Heart left ventricle (tissue), 16 donors: ENCODE measurements at places on chromosomes 11 and 22. TPM values are rescaled to one million over a fixed set of nuclear protein-coding genes. Genes with fewer than 3 reads are reported as not detected.

Gene MS4A14
- polyA plus RNA-seq: 0.12 TPM

Gene SULT4A1
- 0.19 TPM for polyA plus RNA-seq

Gene POU2F3
- polyA plus RNA-seq: not detected

Gene IRF7
- polyA plus RNA-seq: 9.5 TPM

Gene MFRP
- 0.04 TPM for polyA plus RNA-seq

Gene CARD18
- 0.91 TPM for polyA plus RNA-seq

Gene NKAPD1
- polyA plus RNA-seq: 10.9 TPM

Gene MRPL16
- 124 TPM for polyA plus RNA-seq

Gene SCARF2
- polyA plus RNA-seq: 1.5 TPM

Gene DDI1
- polyA plus RNA-seq: not detected

Gene RHOD
- polyA plus RNA-seq: 86.2 TPM

Gene MPPED1
- polyA plus RNA-seq: not detected

Gene C11orf52
- polyA plus RNA-seq: 2.3 TPM

Gene TESMIN
- 0.15 TPM for polyA plus RNA-seq

Gene FDX1
- 12.3 TPM for polyA plus RNA-seq

Gene OR51B6
- not detected for polyA plus RNA-seq

Gene HSPA8
- polyA plus RNA-seq: 2,193 TPM

Gene STIP1
- polyA plus RNA-seq: 175 TPM

Gene MICAL2
- polyA plus RNA-seq: 37.6 TPM

Gene LMO1
- polyA plus RNA-seq: 2.2 TPM

Gene PDGFD
- polyA plus RNA-seq: 6.2 TPM

Gene OR51B4
- not detected for polyA plus RNA-seq

Gene LRP4
- 9.1 TPM for polyA plus RNA-seq

Gene MUC5B
- polyA plus RNA-seq: not detected

Gene SPDYC
- polyA plus RNA-seq: not detected

Gene HPX
- 0.33 TPM for polyA plus RNA-seq

Gene C1QTNF4
- 0.64 TPM for polyA plus RNA-seq

Gene OR2AG2
- not detected for polyA plus RNA-seq

Gene PYGM
- 71.8 TPM for polyA plus RNA-seq

Gene TENM4
- 0.08 TPM for polyA plus RNA-seq

Gene LRRC56
- polyA plus RNA-seq: 0.19 TPM

Gene OR2AT4
- polyA plus RNA-seq: not detected

Gene GSTT4
- not detected for polyA plus RNA-seq

Gene OR2AG1
- polyA plus RNA-seq: not detected

Gene MMP1
- polyA plus RNA-seq: not detected

Gene KRTAP5-3
- not detected for polyA plus RNA-seq

Gene CFAP300
- 0.15 TPM for polyA plus RNA-seq

Gene GDPD5
- 4.8 TPM for polyA plus RNA-seq

Gene ROBO3
- 8.1 TPM for polyA plus RNA-seq

Gene BIK
- 0.65 TPM for polyA plus RNA-seq

Gene AGBL2
- polyA plus RNA-seq: 0.03 TPM

Gene GGTLC3
- not detected for polyA plus RNA-seq

Gene KIAA0930
- polyA plus RNA-seq: 8.5 TPM

Gene B4GALNT4
- polyA plus RNA-seq: 0.91 TPM

Gene CHRNA10
- polyA plus RNA-seq: 0.57 TPM

Gene ENTHD1
- not detected for polyA plus RNA-seq

Gene NF2
- polyA plus RNA-seq: 15.0 TPM

Gene NECTIN1
- 5.8 TPM for polyA plus RNA-seq

Gene PPP6R3
- 37.9 TPM for polyA plus RNA-seq

Gene NNMT
- polyA plus RNA-seq: 76.3 TPM

Gene PRMT3
- 6.6 TPM for polyA plus RNA-seq

Gene OR8A1
- polyA plus RNA-seq: not detected

Gene OTOG
- polyA plus RNA-seq: not detected

Gene ST14
- 1.4 TPM for polyA plus RNA-seq

Gene TPH1
- 0.11 TPM for polyA plus RNA-seq

Gene FOSL1
- polyA plus RNA-seq: 48.1 TPM

Gene TMEM121B
- polyA plus RNA-seq: 1.2 TPM

Gene KRTAP5-11
- not detected for polyA plus RNA-seq
